ENCODE measurements at places on chromosomes 3 and 15.

DNA sequence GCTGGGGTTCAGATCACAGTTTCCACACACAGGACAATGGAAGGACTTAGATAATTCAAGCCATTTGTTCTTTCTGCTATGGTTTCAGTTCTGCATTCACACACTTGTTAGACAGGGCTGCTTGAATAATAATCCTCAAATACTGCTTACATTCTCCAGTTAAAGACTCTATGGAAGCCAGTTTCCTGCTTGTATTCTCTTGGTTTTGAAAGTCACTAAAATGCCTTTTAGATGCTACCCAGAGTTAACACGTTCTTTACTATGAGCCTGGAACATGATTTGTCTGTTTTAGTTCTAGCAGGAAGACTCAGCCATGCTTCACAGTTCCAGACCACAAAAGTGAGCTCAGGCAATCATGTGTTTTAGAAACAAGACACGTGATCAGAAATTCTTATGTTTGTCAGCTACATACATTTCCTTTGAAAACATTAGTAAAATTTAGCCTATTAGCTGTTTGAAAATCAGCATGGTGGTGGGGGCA is 152.4 kb downstream of the LEKR1 start:
- no peak for DNase-seq

DNA sequence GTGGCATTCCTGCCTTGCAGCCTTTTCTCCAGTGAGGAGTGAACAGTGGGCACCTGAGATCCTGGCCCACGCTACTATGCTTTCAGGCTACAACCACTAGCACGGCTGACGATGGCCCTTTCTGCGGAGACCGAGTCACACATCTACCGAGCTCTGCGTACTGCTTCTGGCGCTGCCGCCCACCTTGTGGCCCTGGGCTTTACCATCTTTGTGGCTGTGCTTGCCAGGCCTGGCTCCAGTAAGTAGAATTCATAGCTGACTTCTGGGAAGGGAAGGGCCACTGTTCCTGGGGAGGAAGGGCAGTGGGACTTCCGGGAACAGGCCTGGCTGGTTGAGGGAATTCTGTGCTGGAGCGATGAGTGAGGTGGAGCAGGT is 648 bp downstream of the CYB561D2 start:
- DNase-seq, result no peak

DNA sequence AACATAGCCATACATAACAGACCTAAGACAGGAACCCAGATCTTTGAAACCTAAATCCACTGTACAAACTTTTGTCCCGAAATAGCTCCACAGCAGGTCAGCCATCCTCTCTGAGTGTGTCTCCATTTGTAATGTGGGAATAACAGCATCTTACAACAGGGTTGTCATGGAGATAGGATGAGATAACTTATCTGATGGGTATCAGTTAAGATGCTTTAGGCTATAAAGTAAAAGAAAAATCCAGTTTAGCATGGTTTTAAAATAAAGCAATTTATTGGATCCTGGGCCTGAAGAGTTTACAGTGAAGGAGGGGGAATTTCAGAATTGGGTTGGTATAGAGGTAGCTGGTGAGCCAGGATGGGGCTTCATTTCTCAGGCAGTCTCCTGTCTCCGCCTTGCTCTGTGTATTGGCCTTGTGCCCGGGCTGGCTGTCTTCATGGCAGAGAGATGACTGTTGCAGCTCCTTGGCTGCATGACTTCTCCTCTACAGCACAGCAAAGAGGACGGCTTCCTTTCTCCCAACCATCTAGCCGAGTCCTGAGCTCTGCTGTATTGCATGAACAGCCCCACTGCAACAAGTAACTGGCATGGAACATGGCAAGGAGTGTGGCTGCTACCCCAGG is 131.9 kb upstream of the PROK2 start:
- DNase-seq, result no peak

DNA sequence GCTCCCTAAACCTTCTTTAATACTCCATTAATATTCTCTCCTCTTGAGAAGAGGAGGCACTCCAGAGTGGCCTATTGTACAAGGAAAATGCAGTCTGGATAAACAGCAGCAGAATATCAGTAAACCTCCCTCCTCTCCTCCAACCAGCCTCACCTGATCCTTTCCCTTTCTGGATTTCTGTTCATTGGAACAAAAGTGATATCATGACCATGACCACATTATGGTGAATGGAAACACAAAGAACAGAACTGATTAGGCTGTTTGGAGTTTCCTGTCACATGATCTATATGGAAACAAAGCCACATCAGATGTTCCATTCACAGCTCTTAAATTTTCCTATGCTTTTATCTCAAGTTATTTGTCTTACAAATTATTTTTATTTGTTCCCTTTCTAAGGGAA is 14.6 kb downstream of the C2CD4B start:
- no peak for DNase-seq

DNA sequence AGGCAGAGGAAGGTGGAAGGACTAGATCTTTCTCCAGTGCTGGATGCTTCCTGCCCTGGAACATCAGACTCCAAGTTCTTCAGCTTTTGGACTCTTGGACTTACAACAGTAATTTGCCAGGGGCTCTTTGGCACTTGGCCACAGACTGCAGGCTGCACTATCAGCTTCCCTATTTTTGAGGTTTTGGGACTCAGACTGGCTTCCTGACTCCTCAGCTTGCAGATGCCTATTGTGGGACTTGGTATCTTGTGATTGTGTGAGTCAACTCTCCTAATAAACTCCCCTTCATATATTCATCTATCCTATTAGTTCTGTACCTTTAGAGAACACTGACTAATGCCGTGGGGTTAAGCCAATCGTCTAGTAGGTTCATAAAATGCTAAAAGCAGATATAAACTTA is 8.8 kb upstream of the B3GNT5 start:
- DNase-seq, result no peak

- DNase-seq, result no peak
Measured at GRCh38 chr15:45205192-45205591, 17.4 kb upstream of the SHF start.

DNA sequence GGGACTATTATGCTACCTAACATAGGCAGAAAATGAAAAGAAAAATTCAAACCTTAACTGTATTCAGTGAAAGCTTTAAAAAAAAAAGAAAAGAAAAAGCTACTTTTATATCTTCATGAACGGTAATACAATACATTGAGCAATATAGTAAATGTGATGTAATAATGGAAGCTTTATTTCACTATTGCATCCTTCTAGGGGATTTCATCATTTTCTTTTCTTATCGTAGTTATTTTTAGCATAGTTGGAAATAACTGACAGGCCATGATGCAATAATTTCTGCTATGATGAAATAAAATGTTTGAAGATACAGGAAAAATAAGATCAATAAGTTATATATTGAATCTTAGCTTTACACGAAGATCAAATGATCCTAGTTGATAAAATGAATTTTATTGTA is 40.3 kb upstream of the ZCWPW2 start:
- no peak for DNase-seq

GRCh38 chr3:195060531-195061291 is 210.2 kb downstream of the XXYLT1 start:
- DNase-seq, result no peak

- DNase-seq, result no peak
Measured at GRCh38 chr3:132593947-132594323, 3.1 kb upstream of the ACKR4 start.

DNA sequence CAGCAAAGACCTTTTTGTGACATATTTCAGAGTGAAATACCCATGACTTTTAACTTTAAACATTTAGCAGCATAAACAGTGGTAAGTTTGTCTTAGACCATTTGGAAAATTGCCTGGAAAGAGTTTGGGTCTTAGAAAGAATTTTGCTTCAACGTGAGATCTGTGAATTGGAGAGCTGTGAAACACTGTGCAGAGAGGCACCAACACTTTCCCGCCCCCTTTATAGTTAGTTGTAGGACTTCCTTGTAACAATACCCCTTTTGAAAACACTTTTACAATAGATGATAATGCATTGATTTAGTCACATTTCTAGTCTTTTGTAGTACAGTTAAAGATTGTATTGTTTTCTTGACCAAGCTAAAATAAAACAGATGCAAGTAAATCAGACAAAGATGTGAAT is 43.5 kb upstream of the MBNL1 start:
- DNase-seq, result no peak

DNA sequence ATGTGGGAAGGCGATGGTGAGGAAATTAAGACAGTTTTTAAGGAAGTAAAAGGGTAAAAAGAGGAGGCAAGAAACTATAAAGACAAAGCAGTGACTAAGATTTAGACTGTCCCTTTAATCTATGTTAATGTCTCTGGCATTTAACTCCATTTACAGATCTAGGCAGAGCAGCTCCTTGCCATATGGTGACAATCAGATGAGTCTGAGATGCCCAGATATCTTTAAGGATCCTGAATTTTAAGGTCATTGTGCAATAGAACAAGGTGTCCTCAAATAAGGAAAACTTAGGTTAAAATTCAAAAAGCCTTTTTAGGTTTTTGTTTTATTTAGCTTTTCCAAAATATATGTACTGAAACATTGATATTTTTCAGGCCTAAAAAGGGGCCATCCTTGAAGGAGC is 24.1 kb downstream of the RASGRP1 start:
- no peak for DNase-seq

DNA sequence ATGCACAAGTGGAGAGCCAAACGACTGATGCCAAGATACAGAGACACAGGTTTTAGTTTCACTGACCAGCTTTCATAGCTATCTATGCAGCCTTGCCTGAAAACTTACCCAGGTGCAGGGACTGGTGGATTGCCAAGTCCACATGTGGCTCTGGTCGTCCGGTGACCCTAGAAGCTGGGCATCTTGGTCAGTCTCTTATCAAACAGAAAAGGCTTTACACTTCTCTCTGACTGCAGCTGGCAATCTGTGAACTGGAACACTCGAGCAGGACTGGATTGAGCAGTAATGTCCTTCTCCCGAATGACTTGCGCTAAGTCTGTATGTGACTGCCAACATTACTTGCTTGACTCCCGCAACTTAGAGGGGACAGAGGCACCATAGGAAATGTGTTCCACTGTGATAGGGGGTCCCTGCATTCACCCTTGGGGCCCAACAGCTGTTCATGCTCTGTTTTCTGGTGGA is 63.0 kb upstream of the SIAH2 start:
- no peak for DNase-seq

DNA sequence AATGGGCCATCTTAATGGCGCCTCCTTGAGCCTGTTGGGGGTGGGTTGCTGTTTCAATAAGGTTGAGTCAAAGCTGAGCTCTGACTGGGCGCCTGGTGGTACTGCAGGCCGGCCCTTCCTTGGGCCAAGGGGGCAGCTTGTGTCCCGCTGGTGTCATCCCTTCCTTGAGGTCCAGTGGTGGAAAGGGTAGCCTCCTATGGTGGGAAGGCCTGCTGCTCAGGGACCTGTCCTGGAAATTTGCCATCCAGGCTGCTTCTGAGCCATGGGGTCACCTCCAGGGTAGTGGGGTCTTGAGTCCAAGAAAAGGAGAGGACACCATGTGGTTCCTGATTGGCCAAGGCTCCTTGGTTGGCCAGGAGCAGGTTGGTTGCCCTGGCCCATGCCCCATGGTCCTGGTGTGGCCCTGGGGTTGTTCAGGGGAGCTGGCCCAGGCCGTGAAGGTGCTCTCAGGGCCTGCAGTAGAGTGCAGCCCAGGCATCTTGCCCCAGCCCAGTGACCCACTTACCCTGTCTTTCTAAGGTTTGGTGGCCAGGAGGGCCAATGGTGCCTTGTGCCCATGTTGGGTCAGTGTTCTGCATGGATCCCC is 188.7 kb downstream of the UBE3A start:
- no peak for DNase-seq

GRCh38 chr3:163422671-163423070 is 1655.6 kb downstream of the SI start:
- DNase-seq, result no peak

DNA sequence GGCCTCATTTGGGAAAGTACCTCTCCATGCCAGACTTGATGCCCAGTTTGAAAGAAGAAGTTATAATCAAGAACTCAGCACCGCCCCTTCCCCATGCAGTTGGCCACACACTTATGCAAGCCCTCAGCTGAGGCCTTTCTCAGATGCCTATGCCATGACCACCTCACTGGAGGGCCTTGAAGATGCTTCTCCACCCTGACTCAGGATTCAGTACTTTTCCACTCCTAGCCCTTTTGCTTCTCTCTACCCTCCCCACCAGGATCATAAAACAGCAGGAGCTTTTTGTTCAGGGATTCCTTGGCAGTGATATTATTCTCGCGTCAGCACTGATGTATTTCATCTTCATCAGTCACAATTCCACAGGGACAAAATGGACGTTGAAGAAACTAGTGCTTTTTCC is 313.5 kb downstream of the PYDC2 start:
- DNase-seq, result no peak

DNA sequence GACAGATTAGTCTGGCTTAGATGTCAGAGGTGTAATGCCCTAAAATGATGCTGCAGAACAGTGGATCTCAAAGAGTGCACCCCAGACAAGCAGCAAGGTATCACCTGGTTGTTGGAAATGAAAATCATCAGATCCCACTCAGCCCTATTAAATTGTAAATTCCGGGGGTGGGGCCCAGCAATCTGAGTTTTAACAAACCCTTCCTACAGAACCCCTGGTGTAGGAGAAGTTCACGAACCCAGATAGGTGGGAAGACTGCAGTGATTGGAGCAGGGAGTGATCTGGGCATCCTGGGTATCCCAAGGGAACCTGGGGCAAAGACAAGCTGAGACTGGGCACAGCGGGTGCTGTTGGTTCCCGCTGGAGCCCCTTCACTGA is 24.3 kb upstream of the THRB start:
- DNase-seq, result no peak

DNA sequence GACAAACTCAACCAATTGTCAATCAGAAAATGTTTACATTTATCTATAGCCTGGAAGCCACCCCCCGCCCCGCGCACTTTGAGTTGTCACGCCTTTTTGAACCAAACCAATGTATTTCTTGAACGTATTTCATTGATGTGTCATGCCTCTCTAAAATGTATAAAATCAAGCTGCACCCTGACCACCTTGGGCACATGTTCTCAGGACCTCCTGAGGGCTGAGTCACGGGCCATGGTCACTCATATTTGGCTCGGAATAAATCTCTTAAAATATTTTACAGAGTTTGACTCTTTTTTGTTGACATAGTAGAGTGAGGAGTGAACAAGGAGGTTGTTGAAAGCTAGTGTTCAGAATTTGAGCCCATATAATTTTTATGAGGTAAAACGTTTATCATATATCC is 6.5 kb downstream of the MCTP2 start:
- no peak for DNase-seq

GRCh38 chr3:155753038-155753639 is 8.3 kb upstream of the PLCH1 start:
- no peak for DNase-seq

- no peak for DNase-seq
Measured at GRCh38 chr15:89714775-89715174, 24.2 kb downstream of the WDR93 start.

DNA sequence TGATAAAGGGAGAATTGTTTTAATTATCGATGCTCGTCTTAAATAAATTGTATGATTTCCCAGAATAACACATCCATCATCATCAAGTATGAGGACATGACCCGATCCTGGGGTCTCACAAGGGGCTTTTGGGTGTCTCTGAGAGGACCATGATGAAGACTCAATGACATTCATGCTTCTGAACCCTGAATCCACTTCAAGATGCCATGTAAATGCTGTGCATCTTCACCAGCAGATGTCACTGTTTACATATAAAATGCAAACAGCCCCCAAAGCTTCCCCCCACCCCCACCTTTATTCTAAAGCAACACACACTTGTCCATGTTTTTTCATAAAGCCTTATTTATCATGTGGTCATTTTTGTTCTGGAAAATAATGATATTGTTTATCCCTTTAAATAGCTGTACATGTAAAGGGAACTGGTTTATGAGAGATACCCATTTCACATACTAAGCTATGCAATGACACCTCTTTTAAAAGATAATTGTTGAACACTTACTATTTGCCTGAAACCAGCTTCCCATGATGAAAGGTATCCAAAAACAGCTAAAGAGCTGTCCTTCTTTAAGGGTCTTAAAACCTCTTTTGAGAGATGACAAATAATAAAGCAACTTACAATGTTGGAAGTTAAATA is 69.7 kb upstream of the UBE3A start:
- no peak for DNase-seq

GRCh38 chr3:156396851-156397250 is 158.1 kb downstream of the SSR3 start:
- no peak for DNase-seq

Data from coronary artery (tissue), 2 donors.